8988T (cell line): ENCODE measurements at places on chromosomes 1 and 21.

DNA sequence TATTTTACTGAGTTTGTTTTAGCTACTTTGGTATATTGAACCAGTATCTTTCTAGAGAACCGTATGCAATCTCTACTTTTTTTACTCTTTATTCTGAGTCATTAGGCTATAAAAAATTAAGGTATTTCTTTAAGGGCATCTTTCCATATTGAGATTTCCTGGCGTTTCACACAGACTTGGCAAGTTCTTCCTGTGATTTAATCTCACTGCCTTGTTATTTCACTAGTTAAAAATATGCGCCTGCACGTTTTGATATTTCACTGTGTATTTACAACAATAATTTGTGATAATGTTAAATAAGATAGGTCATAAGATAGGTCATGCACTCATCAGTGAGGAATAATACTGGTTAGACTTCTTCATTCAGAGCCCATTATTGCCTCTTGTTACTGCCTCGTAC is 16.2 kb upstream of the CR1L start:
- DNase-seq, result no peak

DNA sequence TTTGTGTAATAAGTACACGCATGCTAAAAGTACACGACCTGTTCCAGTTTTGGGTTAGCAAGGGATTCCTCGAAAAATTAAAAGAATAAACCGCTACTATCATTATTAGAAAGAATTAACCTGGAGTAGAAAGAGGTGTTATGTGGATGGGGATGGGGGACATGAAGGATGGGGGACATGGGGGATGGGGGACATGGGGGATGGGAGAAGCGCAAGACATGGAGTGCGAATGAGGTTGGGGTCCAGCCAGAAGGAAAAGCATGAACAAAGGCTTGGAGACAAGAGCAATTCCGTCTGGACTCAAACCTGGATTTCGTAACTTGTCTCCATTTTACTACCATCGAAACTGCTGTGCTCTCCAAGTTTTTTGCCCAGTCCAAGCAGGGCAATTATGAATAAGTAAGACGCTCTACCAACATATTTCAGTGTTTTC is 591 bp upstream of the KDM1A start:
- no peak for DNase-seq

- DNase-seq, result peak; percentile 95
These were observed 14.4 kb downstream of the RNF223 start for GRCh38 chr1:1059494-1060280.

- DNase-seq, result no peak
These were observed 11.4 kb downstream of the FASLG start for GRCh38 chr1:172670316-172670715.

GRCh38 chr1:7084232-7084894 is 299.1 kb downstream of the CAMTA1 start:
- DNase-seq, result no peak

DNA sequence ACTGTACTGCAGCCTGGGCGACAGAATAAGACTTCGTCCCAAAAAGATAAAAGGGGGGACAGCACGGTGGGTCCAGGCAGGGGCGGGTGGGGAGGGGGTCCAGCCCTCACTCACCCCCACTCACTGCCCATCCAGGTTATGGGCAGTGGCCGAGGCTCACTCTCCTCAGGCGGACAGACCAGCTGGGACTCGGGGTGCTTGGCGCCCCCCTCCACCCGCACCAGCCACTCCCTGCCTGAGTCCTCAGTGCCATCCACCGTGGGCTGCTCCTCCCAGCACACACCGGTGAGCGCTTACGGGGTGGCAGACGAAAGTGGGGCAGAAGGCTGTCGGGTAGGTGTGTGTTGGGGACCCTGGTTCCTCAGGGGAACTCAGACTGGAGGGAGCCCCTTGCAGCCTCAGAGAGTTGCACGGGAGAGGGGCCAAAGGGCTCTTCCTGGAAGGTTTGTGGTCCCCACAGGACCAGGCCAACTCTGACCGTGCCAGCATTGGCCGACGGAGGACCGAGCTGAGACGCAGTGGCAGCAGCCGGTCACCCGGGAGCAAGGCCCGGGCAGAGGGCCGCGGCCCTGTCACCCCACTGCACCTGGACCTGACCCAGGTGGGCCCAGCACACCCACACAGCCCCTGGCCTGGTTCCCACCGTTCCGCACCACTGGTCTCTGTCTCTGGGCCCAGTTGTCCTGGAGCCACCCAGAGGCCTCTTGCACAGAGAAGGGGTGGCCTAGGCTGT is 6.6 kb downstream of the PLEKHN1 start:
- no peak for DNase-seq

- no peak for DNase-seq
These were observed 46.8 kb downstream of the TNFRSF8 start for GRCh38 chr1:12109901-12110300.

DNA sequence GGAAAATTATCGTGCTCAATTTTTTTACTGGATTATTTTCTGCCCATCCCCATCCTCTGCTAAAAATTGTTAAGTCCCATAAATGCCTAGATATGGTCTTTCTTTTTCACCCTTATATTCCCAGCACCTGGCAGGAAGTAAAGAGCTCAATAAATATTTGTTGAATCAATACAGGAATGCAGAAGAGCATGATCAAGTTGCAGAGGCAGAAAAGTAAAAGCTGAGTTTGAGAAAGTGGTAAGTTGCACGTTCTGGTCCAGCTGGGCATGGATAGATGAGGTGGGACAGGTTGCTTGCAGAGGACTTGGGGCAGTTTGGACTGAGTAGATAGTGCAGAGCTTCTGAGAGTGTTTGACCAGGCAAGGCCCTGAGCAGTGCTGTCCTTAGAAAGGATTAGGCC is 40.1 kb downstream of the ZNF281 start:
- DNase-seq, result no peak
